ENCODE measurements at places on chromosomes 13 and 19.

DNA sequence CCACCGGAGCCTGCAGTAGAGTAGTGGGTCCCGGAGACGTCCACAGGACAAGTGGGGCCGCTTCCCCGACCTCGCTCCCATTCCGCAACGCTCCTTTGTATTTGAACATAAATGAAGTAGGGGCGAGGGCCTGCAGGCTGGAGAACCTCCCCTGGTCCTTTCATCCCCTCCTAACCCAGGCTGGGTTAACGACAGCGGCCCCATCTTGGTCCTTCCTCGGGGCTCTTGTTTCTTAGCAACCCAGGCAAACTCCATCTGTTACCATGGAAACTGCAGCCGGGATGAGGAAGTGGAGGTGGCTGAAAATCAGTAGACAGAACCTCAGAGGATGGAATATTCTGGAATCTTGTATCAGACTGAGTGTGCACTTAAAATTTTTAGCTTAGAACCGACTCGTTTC lies 132.6 kb upstream of the USP29 start:
- DNase-seq = no peak

DNA sequence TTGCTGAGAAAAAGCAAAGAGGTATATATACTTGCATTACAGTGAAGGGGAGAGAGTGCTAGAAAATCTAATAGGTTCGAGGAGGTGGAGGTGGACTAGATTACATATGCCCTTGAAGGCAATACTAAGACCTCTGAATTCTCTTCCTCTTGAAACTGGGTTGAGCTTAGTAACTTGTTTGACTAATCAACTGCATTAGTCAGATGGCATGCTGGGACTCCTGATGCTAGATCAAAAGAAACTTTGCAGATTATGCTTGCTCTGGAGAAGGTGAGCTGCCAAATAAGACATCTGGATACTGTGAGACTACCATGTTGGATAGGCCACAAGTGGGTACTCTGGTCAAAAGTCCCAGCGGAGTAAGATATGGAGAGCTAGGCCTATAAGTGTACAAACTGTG lies 331.3 kb downstream of the KLF5 start:
- no peak for DNase-seq

DNA sequence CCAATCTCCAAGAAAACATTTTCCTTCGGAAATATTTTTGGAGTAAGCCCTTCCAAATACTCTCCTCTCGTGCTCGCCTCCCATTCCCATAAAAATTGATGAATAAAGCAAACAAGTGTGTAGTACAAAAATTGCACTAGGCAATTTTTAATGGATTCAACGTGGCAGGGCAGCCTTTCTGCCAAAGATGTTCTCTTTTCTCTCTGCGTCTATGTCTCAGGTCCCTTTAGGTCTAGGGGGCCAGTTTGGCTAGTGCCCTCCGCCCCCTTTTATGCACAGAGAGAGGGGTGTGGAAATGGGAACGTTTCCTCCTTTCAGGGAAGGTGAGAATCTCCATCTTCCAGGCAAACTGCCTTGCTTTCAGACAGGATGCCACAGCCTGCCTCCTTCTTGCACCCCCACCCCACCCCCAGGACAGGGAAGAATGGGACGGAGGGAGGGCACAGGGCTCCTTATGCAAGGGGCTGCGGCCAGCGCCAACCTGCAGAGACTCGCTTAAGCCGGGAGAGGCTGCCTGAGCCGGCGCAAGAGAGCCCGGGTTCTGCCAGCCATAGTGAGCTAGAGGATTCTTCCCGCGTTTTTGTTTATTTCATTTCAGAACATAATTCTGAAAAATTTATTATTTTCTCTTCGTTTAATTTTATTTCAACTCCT lies 2.7 kb upstream of the ZIC2 start:
- no peak for DNase-seq

DNA sequence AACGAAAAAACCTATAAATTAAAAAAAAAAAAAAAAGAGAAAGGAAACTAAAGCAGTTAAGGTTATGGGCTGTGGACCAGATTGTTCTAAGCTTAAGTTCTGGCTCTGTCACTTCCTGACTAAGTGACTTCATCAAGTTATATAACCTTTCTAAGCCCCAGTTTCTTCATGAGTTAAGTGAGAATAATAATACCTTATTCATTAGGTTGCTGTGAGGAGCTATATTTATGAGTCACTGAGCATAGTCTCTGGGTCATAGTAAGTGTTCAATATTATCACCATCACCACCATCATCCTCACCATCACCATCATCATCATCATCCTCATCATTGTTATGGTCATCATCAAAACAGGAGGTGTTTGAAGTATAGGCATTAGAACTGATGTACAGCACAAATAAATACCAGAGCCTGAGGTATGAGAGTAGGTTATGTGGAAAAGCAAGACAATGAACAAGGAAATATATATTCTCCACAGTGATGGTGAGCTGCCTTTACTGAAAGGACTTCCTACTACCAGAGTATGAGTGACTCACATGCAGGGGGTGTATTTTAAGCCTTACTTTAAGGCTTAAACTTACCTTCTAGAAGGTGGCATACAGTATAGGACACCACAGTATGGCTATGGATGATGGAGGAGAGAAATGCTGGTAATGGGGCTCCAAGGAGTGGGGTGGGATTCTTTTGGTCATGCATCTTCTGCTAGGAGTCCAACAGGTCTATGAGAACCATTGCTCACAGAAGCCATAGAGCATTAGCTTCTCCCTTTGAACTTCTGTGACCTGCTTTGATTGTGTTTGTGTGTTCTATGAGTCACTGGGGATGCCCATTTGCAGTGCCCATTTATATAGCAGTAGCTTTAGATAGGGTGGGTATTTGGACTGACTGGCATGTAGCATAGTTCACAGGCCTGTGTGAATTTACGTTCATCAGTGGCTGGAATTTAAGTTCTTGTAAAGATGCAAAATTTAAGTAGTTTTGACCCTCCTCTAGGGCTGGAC lies 104.4 kb downstream of the KLF5 start:
- no peak for DNase-seq

- no peak for DNase-seq
These were observed 54.5 kb downstream of the RAB20 start for GRCh38 chr13:110506859-110507566.

Data from activated naive CD4-positive, alpha-beta T cell treated with Interleukin-2 at 50 U/mL for 16 hours (primary cell).